CD8-positive, alpha-beta memory T cell (primary cell): ENCODE measurements at places on chromosomes 3 and 15.

GRCh38 chr3:184015381-184016019 lies 2.2 kb downstream of the ABCC5 start:
- DNase-seq = no peak

DNA sequence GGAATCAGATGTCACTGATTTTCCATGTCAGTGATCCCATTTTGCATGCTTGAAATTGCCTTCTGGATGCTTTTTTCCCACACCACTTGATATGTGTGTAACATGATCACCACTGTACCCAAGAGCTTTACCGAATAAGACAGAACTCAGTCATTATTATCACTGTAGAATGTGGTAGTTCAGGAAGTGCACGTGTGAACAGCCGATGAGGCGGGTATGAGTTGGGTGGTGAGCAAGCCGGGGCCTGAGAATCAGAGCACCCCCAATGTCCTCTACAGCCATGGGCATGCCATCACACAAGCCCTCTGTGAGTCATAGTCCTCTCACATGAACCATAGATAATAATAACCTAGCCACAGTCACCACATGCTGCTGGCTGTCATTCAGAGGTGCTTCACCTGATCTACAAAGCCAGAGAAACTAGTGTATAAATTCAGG lies 470.8 kb downstream of the SOX2 start:
- DNase-seq = no peak

DNA sequence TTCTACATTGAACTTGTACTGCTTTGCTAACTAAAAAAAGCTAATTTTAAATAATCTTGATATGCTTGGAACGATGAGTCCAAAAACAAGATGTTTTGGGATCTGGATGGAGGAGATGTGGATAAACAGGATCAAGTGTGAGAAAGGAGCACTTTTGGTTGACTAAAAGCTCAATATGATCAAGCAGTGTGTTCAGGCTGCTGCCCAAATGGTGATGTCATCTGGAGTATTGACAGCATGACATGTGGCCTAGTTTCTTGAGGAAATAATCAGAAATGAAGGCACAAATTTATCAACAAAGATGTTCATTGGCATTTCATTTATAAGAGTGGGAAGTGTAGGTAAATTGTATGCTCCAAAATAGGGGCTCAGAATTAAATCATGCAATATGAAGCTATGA lies 161.2 kb downstream of the SOX2 start:
- DNase-seq = no peak

GRCh38 chr3:116135457-116136085 lies 309.7 kb downstream of the LSAMP start:
- DNase-seq = no peak

GRCh38 chr3:116263842-116264545 lies 181.3 kb downstream of the LSAMP start:
- DNase-seq = no peak
